CD4-positive, alpha-beta T cell treated with Interleukin-15 for 4 hours (primary cell): ENCODE measurements at places on chromosomes 11 and 22.

GRCh38 chr11:5831196-5831829, 10.4 kb downstream of the OR52E6 start:
- no peak for DNase-seq

GRCh38 chr11:14932447-14932846, 39.7 kb downstream of the CALCA start:
- DNase-seq = no peak

- peak; percentile 60 for DNase-seq
Measured at GRCh38 chr22:27801616-27802345, at the start of gene MN1. Gene MN1 (minus strand): TSS chr22:27801756. CDS start chr22:27800543, 1,213 bp downstream.

- DNase-seq = no peak
Measured at GRCh38 chr22:39392341-39392948, 7.1 kb upstream of the TAB1 start.

- DNase-seq = no peak
Measured at GRCh38 chr22:45603619-45604018, 68.0 kb upstream of the ATXN10 start.

DNA sequence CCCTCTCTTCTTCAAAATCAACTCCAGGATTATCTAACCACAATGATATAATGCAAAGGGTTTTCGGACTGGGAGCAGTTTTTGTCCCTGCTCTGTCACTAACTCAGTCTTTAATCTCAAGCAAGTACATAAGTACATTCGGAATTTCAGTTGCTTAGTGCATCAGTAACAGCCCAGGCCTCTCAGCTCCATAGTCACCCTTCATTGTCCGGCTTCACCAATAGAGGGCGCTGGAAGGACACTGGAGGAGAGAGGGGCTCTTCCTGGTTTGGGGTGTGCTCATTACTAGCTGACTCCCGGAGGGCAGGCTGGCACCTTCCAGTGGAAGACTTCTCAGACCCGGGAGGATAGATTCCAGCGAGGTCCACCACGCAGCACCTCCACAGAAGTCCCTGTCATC, 90.4 kb upstream of the PDGFD start:
- peak; percentile 12 for DNase-seq

DNA sequence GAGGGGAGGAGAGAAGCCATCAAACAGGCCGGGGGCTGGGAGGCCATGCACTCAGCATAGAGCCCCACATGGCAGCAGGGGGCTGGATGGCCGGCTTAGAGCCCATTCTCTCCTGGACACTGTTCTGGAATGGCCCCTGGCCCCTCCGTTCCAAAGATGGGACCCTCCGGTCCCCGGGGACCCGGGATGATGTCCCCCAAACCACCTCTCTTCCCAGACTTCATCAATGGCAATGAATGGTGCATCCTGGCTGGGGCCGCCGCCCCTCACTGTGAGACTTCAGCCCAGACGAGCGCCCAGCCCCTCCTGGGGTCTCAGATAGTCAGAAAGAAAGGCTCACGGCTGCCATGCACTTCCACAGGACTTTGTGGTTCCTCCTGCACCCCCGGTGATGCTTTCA, 13.8 kb upstream of the RTN4R start:
- no peak for DNase-seq

DNA sequence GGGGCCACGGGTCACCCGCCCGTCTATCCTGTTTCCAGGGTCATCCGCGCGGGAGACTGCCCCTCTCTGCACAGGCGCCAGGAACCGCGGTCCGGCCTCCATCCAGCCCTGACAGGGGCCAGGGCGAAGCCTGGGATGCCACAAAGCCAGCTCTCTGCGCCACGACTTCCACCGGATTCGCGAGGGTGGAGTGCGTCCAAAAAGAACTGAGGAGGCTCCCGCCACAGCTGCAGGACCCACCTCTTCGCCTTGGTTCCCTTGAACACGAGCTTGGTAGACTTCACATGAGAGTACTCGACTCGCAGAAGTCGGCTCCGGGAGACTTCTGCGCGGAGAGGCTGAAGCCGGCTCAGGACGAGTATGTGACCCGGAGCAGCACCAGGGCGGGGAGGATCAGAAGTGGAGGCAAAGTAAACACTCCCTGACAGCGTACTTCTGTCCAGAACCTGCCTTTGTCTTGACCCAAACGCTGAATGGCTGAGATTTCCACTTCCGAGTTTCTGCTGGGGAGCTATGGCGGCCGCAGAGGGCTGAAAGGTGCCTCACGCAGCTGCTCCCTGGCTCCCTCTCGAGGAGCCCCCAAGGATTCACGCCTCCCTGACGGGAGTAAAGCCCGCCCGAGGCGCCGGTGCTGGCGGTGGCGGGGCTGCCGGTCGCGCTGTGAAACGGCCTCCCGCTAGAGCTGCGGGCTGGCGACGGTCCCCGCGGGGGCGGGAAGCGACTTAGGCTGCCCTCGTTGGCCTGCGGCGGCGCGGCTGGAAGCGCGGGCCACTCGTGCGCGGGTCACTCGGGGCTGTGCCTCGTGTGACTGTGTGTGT, 4566.7 kb upstream of the OR11H1 start:
- no peak for DNase-seq

DNA sequence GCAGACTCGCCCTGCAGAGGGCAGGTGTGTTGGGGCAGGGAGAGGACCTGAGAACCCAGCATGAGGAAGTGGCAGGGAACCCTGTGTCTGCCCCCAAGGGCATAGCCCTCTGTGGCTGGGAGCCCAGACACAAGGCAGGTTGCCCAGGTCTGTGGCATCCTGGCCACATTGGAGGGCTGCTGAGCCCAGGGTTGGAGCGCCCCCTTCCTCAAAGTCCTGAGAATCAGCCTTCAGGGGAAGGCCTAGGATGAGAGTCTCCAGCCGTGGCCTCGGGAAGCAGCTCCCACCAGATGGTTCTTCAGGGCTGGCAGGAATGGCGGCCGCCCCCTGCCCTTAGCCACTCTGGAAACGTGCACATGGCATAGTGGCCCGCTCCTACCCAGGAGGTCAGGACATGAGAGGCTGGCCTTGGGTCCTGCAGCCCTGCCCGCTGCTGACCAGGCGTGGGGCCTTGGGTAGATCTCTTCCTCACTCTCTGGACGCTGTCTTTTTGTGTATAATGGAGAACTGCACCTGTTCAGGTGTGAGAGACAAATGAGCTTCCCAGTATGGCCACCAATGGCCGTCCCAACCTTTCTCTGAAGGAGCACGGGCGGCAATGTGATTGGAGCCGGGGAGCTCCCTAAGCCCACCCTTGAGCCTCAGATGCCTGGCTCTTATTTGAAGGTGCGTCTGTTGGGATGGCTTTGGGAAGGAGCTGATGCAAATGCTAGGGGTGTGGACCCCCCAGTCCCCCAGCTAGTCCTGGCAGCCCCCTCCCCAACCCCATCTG, 4.6 kb upstream of the CDC42BPG start:
- no peak for DNase-seq

DNA sequence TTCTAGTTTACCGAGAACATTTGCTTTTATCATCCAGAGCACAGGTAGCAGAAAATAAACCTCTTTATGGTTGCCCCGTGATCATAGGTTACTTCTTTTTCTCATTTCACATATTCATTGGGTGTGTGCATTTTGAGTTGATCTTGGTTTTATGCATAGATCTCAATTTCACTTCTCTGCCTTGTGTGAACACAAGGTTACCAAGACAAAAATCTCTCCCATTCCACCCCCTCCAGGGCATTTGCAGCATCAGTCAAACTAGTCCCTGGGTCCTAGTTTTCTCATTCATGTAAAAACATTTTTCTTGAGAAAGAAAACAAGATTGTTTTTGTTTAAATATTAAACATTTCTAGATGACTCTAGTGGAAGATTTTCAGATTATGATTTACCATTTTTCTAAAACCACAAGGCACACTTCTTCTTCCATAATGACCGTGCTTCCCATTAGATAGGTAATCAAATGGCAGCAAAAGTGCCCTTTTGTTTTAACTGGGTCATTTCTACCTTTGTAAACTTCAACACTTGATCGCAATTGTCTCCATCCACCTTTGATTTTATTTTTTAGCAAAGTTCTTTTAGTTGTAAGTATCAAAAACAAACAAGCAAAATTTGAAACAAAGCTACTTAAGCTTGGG, 526.6 kb upstream of the CADM1 start:
- no peak for DNase-seq

- DNase-seq = peak; percentile 46
Measured at GRCh38 chr11:102470251-102470650, 17.7 kb upstream of the TMEM123 start.

- DNase-seq = no peak
Measured at GRCh38 chr11:28448186-28448585, 340.0 kb downstream of the METTL15 start.

DNA sequence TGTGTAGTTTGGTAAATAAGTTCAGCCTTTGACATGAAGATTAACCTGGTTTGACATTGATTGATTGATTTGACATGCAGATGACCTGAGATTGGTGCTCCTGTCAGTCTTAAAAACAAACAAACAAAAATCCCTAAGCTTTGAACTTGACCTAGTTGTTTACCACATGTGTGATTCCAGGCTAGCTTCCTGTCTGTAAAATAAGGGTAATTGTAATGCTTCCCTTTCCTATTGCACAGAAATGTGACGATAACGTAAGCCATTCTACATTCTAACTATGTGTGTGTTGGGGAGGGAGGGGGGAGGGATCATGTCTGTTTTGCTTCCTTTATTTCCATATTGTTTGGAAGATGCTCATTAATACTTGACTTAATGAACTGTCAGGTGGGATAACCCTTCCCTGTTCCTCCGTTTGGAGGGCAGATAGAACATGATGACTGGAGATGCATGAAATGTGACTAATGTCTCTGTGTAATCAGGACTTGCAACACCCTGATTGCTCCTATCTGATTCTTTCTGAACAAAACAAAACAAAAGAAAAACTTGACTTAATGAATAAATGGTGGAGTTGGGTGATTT, 106.1 kb upstream of the CLMP start:
- no peak for DNase-seq

DNA sequence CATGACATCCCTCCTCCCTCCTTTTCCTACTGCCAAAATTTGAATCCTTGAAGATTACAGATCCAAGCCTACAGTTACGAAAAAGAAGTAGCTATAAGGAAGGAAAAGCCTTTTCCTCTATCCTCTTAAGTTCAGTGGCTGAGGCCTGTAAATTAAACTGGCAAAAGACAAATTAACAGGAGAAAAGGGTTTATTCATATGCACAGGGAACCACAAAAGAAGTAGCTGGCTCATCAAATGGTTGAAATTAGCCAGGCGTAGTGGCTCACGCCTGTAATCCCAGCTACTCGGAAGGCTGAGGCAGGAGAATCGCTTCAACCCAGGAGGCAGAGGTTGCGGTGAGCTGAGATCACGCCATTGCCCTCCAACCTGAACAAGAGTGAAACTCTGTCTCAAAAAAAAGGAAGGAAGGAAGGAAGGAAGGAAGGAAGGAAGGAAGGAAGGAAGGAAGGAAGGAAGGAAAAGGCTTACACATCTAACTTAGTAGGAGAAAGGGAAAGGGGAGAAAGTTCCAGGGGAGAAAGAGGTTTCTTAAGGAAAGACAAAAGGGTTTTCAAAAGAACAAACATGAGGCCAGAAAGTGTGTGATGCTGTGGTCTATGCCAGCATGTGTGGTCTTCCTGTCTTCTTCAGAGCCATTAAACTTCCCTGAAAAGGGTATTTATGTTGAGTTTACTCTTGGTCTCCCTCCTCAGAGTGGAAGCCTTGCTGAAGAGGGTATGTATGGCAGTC, 5.1 kb upstream of the SMPD1 start:
- no peak for DNase-seq

GRCh38 chr11:13297917-13298356, 20.3 kb downstream of the BMAL1 start:
- peak; percentile 33 for DNase-seq

DNA sequence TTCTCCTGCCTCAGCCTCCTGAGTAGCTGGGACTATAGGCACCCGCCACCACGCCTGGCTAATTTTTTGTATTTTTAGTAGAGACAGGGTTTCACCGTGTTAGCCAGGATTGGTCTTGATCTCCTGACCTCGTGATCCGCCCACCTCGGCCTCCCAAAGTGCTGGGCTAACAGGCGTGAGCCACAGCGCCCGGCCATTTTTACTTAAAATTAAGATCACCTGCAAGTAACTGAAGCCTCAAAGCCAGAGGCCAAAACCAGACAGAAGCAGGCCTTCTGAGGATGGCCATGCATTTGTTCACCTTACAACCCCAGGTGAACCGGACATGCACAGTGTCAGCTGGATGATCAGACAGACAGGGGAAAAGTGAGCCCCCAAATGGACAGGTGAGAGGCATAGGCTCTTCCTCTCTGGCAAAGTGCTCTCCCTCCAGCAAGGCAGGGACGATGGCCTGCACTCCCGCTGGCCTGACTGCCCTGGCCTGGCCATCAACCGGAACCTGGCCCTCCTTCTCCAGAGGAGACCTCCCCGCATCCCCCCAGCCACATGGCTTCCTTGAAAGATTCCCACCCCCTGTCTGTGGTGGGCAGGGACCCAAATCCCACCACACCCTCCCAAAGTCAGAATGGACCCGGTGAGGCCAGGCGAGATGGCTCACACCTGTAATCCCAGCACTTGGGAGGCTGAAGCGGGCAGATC, 25.9 kb downstream of the APOBEC3H start:
- no peak for DNase-seq

DNA sequence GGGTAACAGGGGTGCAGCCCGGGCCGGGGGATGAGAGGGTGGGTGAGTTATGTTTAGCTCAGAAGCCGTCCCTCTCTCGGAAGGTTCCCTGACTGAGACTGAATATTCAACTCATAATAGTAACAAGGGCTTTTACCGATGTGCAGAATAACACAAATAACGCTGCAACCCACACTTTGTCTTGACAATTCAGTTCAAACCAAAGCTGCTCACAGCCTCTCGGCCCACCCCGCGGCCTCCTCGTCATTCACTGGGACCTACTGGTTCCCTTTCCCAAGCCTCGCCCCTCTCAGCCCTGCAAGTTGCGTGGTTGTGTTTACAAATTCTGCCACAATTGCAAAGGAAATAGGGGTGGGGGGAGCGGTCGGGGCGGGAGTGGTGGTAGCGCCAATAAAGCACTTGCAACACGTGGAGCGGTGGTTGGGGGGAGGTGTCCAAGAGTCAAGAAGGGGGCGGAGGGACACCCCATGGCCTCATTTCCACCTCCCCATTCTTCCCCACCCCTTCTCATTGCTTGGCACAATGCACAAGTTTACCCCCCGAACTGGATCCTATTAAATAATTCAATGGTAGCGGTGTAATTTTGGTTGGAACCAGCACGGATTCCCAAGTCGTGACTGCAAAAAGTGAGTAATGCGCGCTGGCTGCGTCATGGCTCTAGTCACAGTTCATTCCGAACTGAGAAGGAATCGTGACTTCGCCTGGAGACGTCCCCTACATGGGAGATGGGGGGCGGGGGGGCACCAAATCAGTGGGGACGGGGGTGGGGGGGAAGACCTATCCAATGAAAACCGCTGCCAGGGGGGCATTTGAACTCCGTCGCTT, 102.0 kb upstream of the HSD17B12 start:
- no peak for DNase-seq

DNA sequence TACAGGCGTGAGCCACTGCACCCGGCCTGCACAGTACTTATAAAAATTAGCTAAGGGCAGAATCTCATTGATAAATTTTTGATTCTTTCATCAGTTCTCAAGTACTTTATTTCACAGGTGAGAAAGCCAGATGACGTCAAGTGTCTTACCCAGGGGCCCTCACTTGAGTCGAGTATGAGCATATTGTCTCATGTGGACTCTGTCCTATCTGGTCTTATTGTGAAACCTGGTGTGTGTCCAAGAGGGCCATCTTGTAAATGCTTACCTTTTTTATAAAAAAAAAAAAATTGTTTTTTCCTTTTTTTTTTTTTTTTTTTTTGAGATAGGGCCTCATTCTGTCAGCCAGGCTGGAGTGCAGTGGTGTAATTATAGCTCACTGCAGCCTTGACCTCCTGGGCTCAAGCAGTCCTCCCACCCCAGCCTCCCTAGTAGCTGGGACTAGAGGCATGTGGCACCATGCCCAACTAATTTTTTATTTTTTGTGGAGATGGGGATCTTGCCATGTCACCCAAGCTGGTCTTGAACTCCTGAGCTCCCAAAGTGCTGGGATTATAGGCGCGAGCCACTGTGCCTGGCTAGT, 6.0 kb downstream of the ACO2 start:
- DNase-seq = no peak
